ENCODE measurements at places on chromosomes 4 and X.

DNA sequence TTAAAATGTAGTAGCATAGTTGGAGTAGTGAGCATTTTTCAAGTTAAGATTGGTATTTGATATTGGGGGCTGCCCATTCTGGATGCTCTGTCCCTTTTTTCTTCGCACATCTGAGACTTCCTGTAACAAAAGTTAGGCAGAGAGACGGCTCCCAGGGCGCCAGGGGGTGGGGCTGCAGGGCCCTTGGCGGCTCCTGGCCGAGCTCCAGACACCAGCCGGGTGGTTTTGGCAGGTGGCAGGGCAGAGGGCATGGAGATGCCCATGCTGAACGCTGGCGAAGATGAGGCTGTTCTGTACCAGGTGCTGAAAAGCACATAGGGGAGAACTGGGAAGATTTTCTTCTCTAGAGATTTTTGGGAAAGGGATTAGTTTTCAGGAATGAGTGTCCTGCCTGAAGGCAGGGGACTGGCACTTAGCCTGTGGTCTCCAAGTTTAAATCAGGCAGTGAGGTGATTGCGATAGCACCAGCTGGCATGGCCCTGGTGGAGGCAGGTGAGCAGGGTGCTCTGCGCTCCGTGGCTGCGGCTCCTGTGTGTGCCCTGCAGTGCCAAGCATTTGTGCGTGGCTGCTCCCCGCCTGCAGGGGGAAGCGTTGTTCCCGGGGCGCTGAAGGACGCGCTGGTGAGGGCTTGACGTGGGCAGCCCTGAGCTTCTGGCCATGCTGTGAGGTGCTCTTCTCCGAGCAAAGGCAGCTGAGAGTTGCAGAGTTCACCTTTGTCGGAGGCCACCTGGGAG lies 23.6 kb upstream of the HGFAC start:
- DNase-seq, result no peak

GRCh38 chr4:6502747-6503465 lies 30.5 kb upstream of the PPP2R2C start:
- DNase-seq, result no peak

- no peak for DNase-seq
Measured at GRCh38 chr4:182717788-182718583, 199.2 kb downstream of the DCTD start.

DNA sequence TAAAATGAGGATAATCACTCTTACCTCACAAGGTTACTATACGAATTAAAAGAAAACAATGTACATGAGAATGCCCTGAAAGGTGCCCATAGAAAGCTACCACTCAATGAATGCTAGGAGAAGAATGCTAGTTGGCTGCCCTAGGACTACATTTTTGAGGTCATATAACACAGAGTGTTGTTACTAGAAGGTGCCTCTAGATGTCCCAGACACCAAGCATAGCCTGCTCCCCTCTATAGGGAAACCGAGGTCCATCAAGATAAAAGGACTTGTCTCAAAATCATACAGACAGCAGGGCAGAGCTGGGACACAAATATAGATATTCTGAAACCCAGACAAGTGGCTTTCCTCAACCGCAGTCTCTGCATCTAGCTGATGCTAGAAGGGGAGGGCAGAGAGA lies 147.0 kb upstream of the ARHGEF9 start:
- DNase-seq, result no peak

DNA sequence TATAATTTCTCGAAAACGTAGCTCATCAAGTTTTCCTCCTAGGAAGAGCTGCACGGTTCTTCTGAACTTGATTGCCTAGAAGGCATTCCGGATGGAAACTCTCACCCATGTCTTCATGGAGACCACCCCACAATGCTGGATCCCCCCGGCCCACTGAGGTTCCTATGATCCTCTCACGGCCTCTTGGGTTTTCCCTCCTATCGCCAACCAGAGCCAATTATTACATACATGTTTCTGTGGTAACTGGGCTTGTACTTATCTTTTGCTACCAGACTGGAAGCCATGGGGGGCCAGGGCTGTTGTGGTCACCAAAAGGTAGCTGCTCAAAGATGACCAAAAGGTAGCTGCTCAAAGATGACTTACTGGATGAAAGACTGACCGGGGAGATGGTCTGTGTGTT lies 131.5 kb downstream of the AFAP1 start:
- no peak for DNase-seq

DNA sequence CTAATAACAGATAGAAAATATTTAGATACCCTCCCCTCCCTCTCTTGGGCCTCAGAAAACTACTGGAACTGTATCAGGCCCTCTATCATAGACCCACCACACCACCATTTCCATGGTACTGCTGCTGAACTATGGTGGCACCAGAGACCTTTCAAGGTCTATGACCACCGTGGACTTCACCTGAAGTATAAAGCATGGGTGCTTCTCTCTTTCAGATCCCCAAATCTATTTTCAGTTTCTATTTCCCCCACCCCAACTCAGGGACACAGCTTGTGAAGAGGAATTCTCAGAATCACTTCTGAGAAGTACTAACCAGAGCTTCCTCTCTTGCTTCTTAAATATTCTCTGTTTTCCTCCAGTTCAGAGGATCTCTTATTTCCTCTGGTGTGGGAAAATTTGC lies 840.8 kb upstream of the HTR2C start:
- no peak for DNase-seq

- DNase-seq, result no peak
Measured at GRCh38 chr4:70931347-70931746, 29.2 kb downstream of the MOB1B start.

GRCh38 chr4:180106122-180106521 lies 2137.1 kb upstream of the TENM3 start:
- DNase-seq, result no peak

- no peak for DNase-seq
Measured at GRCh38 chr4:79408063-79408462, at the start of gene GK2. Gene GK2, minus strand, starts transcription at chr4:79408228. Its CDS starts 28 bp downstream, at chr4:79408200.

GRCh38 chrX:13078739-13079444 lies 34.5 kb upstream of the FAM9C start:
- no peak for DNase-seq

DNA sequence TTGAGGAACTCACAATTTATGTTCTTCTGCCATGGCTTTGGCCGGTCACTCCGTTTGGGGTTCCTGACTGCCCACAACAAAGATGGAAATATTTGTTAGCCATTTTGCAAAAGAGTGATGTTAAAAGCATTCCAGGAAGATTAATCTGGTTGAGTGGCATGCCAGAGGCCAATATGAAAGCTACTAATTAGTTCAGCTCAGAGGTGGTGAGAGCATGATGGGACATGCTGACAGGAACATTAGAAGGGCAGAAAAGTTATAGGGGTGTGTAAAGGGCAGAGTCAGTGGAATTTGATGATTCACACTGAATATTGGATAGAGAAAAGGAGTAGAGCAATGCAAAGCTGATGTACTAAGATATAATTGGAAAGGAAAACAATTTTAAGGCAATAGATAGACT lies 94.4 kb downstream of the TLL1 start:
- no peak for DNase-seq

DNA sequence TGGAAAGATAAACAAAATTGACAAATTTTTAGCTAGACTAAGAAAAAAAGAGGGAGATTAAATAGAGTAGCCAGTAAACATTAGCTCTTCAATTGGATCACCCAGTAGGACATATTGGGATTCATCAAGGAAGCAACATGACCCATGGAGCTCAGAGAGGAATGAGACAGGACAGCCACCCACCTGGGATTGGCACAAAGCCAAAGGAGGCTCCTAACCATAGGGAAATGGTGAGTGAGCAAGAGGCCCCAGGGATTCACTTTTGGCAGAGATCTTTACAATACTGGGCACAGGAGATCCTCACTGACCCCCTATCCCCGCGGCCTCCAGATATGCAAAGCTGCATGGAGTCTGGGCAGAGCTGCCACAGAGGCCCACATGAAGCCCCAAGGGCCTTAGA lies 34.8 kb upstream of the CXCL6 start:
- no peak for DNase-seq

DNA sequence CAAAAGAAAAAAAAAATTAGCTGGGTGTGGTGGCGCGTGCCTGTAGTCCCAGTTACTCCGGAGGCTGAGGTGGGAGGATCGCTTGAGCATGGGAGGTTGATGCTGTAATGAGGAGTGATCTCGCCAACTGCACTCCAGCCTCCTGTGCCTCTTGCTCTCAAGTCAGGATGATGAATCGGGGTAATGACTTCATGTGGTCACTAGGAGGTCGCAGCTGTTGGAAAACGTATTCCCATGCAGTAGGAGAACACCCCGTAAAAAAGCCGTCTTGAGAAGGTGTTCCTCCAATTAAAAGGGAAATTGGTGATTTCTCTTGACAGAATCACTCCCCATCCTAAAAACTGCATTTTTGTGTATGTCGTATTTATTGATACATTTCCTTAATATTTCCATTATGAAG lies 2.2 kb downstream of the CCNB3 start:
- no peak for DNase-seq

Data from hippocampal formation (tissue), 2 donors.